Smooth muscle cell of the umbilical artery (primary cell): ENCODE measurements at places on chromosomes 5 and 9. TPM values are rescaled to one million over a fixed set of nuclear protein-coding genes. Genes with fewer than 3 reads are reported as not detected.

SOX30 gene
- total RNA-seq: 0.18 TPM in 1 of 2 replicates, not detected in the other

LEAP2 gene
- 0.18 and 0.30 TPM in 2 replicates for total RNA-seq

ST6GALNAC4 gene
- total RNA-seq: 24.1 and 59.5 TPM in 2 replicates

KYAT1 gene
- total RNA-seq: 6.5 and 13.7 TPM in 2 replicates

SH3PXD2B gene
- total RNA-seq: 32.7 and 51.0 TPM in 2 replicates

GRXCR2 gene
- total RNA-seq: not detected in 2 replicates

SPINK5 gene
- not detected in 2 replicates for total RNA-seq

PPIC gene
- total RNA-seq: 70.4 and 142 TPM in 2 replicates

DEPDC1B gene
- 1.5 and 4.8 TPM in 2 replicates for total RNA-seq

PCAT7 gene
- total RNA-seq: 0.30 TPM in 1 of 2 replicates, not detected in the other

CYFIP2 gene
- total RNA-seq: 18.7 and 40.6 TPM in 2 replicates

IRGM gene
- not detected in 2 replicates for total RNA-seq

JAKMIP2 gene
- 2.1 and 5.9 TPM in 2 replicates for total RNA-seq

AMBP gene
- total RNA-seq: not detected in 2 replicates

LAMC3 gene
- under 0.01 and 0.05 TPM in 2 replicates for total RNA-seq

OLFM1 gene
- 2.4 and 2.9 TPM in 2 replicates for total RNA-seq

MRPS27 gene
- total RNA-seq: 60.9 and 64.0 TPM in 2 replicates

NOP16 gene
- 6.8 and 10.7 TPM in 2 replicates for total RNA-seq

TERT gene
- total RNA-seq: not detected in 2 replicates

RNF44 gene
- 2.1 and 4.6 TPM in 2 replicates for total RNA-seq

TIMD4 gene
- total RNA-seq: not detected in 2 replicates

CDC20B gene
- not detected in 2 replicates for total RNA-seq

ACOT12 gene
- total RNA-seq: 0.23 TPM in 1 of 2 replicates, not detected in the other

AFAP1L1 gene
- 1.5 and 3.4 TPM in 2 replicates for total RNA-seq

CAMSAP1 gene
- total RNA-seq: 19.9 and 38.7 TPM in 2 replicates

INSL6 gene
- total RNA-seq: not detected in 2 replicates

RGS7BP gene
- 0.18 and 0.30 TPM in 2 replicates for total RNA-seq

ZNF782 gene
- 3.3 and 3.5 TPM in 2 replicates for total RNA-seq

FBXW2 gene
- 35.3 and 41.7 TPM in 2 replicates for total RNA-seq

SYNPO gene
- 15.4 and 19.0 TPM in 2 replicates for total RNA-seq

CDX1 gene
- not detected in 2 replicates for total RNA-seq

LRRTM2 gene
- 0.32 and 0.89 TPM in 2 replicates for total RNA-seq

DRD1 gene
- under 0.01 TPM in 1 of 2 replicates, not detected in the other for total RNA-seq

PCDHA6 gene
- total RNA-seq: 0.60 and 0.89 TPM in 2 replicates

FOXD4L6 gene
- 0.30 and 0.37 TPM in 2 replicates for total RNA-seq

GABRA1 gene
- 0.30 TPM in 1 of 2 replicates, not detected in the other for total RNA-seq

PIP5KL1 gene
- 1.5 and 2.3 TPM in 2 replicates for total RNA-seq

STPG3 gene
- not detected in 2 replicates for total RNA-seq

LECT2 gene
- not detected in 2 replicates for total RNA-seq

SHISAL2B gene
- total RNA-seq: not detected in 2 replicates

ZDHHC11B gene
- not detected in 2 replicates for total RNA-seq

IFNA2 gene
- total RNA-seq: not detected in 2 replicates

NR4A3 gene
- 0.30 and 0.46 TPM in 2 replicates for total RNA-seq

NSA2 gene
- 93.5 and 95.7 TPM in 2 replicates for total RNA-seq

PCDHGA2 gene
- 3.5 and 3.9 TPM in 2 replicates for total RNA-seq

ESM1 gene
- 6.5 and 106 TPM in 2 replicates for total RNA-seq

VPS13A gene
- total RNA-seq: 28.2 and 37.2 TPM in 2 replicates
